ENCODE measurements at places on chromosomes 7 and 10. TPM values are rescaled to one million over a fixed set of nuclear protein-coding genes. Genes with fewer than 3 reads are reported as not detected.

- DNase-seq = peak; percentile 49
Observed at GRCh38 chr7:21256310-21256877, 171.5 kb upstream of the SP4 start.

CCL24 gene
- not detected for total RNA-seq

GRCh38 chr10:84166620-84167288 is 6.8 kb upstream of the GPR15LG start:
- no peak for DNase-seq

NXPH1 gene
- total RNA-seq = not detected

DNA sequence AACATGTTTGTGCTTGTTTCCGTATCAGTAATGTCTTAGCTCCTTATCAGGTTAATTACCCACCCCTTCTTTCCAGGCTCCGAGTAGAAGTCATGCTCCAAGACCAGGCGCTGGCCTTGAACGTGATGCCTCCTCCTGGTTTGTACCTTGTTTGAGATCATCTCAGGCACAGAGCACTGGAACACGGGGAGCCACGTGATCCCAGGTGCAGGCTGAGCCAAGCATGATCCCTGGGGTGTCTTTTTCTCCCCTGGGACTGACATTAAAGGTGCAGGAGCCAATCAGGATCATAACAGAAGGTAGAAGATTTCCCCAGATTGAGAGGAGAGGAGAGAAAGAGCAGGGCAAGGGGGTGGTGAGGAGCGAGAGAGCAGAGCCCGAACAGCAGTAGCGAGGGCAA is 626.1 kb upstream of the GALNT17 start:
- DNase-seq = no peak

DNA sequence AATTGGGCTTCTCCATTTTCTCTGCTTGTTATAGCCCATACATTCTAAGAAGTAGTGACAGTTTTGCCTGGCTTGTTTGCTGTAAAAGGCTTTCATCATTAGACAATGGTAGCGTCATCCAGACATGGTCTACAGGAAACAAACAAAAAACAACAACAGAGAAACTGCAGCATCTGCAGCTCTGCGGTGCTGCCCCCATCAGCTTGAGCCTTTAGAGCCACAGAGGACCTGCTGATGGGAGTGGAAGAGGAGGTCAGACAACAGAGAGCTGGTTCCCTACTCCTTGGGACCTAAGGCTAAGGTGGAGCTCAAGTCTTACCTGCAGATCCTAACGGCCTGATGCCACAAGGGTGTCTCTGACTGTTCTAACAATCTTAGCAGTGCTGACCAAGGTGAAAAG is 3.1 kb downstream of the INA start:
- DNase-seq = no peak

DNA sequence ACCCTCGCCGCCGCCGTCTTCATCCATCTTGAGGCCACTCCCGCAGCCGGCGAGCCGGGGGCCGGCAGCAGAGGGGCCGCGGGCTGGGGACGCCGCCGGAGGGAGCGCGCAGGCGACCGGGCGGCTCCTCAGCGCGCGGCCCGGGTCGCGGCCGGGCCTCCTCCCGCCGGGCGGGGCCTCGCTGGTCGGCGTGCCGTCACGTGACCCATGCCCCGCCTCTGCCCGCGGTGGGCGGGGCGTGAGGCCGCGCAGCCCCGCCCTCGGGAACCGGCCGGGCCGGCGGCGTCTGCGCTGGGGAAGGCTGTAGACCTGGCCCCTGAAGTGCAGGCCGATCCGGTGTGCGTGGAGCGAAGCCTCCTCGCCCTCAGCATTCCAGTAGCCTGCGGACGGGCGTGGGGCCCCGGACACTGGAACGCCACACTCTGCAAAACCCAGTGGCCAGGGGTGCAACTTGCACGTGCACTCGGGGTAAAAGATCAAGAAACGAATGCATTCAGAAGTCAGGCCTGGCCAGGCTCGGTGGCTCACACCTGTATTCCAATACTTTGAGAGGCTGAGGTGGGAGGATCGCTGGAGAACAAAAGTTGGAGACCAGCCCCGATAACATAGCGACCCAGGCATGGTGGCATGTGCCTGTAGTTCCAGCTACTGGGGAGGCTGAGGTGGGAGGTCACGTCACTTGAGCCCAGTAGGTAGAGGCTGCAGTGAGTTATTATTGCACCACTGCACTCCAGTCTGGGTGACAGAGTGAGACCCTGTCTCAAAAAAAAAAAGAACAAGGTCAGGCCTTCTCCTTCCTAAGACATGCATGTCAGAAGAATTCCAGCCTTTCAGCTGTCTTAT is at the start of gene CYTH3:
CYTH3 (minus strand) TSS at position 144 of the 843 bp plus-strand sequence; CDS start at position 27, 117 bp downstream.
- DNase-seq = peak; percentile 90

Measured in Daoy (cell line).